GM10248 (cell line): ENCODE measurements at places on chromosomes 1 and 21.

GRCh38 chr1:18001725-18002124 lies 105.9 kb upstream of the IGSF21 start:
- DNase-seq = no peak

GRCh38 chr21:32599526-32599925 lies 12.7 kb downstream of the CFAP298 start:
- DNase-seq = no peak

- peak; percentile 43 for DNase-seq
Observed at GRCh38 chr1:194279975-194280374, 1093.6 kb upstream of the B3GALT2 start.

- DNase-seq = peak; percentile 49
Observed at GRCh38 chr1:228081578-228082213, 812 bp upstream of the ARF1 start.

GRCh38 chr1:203765029-203765837 lies at the start of gene LAX1:
LAX1 (plus strand) TSS chr1:203765183; CDS start chr1:203765566, 383 bp downstream.
- DNase-seq = peak; percentile 72

- peak; percentile 89 for DNase-seq
Observed at GRCh38 chr1:38046884-38047602, 450 bp upstream of the POU3F1 start.

- no peak for DNase-seq
Observed at GRCh38 chr1:67735206-67735605, 50.2 kb downstream of the GADD45A start.

DNA sequence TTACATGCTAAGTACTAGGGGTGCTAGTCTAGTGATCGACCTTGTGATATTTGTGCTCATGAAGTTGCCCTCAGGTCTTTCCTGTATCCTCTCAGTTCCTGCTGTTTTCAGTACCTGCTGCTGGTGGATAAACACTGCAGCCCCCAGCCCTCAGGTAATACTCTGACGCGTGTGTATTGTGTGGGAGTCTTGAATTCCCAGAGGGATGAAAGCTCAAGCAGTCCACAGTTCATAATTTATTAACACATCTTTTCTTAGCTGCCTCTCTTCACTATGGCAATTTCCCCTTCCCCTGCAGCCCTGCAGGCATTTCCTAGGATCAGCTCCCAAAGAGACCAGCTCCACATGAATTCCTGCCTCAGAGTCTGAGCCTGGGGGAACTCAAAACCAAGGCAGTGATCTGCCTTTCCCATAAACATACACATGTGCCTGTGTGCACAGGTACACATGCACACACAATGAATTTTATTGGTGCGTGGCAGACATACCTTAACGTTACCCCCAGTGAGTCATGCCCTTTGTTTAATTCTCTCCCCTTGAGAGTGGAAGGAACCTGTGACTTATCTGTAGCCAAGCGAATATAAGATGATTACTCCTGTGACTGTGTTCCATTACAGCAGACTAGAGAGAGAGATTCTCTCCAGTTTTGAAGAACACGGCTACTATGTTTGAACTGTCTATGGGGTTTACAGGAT lies 14.1 kb upstream of the HMGCS2 start:
- DNase-seq = no peak

DNA sequence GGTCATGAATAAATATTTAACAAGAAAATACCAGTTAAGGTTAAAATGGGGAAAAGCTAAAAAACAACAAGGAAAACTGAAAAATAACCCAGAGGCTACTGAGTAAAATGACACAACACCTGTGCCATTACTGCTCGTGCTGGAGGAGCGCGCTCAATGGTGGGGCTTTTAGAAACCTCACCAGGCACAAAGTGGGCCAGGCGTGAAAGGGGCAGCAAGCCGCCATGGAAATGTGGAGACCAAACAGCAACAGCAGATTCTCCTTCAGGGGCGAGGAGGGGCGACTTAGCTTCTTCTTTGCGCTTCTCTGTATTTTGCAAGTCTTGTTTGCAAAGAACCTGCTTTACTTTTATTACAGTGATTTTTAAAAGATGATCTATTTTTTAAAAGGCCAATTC lies 18.9 kb upstream of the SPATC1L start:
- DNase-seq = no peak

GRCh38 chr1:91827459-91828321 lies 58.3 kb downstream of the TGFBR3 start:
- DNase-seq = no peak

- no peak for DNase-seq
Observed at GRCh38 chr21:15749861-15750159, 20.0 kb downstream of the USP25 start.

GRCh38 chr1:203888807-203889251 lies 27.4 kb downstream of the SNRPE start:
- no peak for DNase-seq

DNA sequence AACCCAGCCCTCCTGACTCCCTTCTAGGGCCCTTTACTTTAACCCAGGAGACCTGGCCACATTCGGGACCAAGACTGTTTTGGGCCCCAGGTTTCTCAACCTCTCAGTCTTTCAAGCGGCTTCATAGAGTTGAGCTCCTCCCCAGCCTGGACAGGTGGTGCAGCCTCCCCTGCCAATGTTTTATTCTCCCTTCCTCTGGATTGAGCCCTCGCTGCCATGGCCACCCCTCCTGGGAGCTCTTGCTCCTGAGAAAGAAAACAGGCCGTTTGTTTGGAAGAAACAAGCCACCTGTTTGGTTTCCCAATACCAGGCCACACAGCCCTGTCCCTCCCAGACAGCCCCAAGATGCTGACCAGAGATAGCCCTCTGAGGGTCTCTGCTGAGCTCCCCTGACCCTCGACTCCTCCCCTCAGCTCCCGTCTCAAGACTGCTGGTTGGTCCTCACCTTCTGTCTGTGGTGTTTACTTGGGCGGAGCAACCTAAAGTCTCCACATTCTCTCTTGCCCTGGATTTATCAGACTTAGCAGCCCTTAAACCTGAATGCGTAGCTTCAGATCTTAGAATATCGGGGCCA lies 3.3 kb downstream of the TMEM51 start:
- no peak for DNase-seq

GRCh38 chr1:218467101-218468072 lies 122.3 kb downstream of the TGFB2 start:
- no peak for DNase-seq

DNA sequence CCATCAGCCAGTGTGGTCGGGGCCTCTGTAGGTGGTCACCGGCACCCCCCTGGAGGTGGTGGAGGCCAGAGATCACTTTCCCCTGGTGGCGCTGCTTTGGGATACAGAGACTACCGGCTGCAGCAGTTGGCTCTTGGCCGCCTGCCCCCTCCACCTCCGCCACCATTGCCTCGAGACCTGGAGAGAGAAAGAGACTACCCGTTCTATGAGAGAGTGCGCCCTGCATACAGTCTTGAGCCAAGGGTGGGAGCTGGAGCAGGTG lies 961 bp downstream of the RBM15 start:
- no peak for DNase-seq

- DNase-seq = no peak
Observed at GRCh38 chr1:44642925-44643324, 31.4 kb downstream of the TMEM53 start.
